ENCODE measurements at places on chromosomes 7 and 10.
A peak's percentile ranks its signal among the peaks of the same experiment; 100 is the strongest.

DNA sequence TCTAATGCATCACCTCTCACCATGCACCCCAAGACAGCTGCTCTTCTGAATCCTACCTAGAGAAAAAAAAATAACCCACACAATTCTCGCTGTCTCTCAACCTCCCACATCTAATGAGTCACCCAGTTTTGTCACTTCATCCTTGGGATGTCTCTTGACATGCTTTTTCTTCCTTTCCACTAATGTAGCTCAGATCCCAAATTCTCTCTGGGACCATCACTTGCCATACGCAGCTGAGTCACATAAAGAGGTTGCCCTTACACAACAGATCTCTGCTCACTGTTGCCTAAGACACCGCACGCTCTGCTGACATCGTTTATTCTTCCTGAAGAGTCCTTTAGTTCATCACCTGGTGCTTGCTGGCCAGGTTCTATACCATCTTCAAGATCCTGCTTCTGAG lies 606.0 kb upstream of the GALNT17 start:
- DNase-seq: no peak

GRCh38 chr7:108358553-108358952 lies 97.7 kb downstream of the NRCAM start:
- peak; percentile 90 for DNase-seq

- DNase-seq: no peak
These were observed 8.2 kb upstream of the CXCL12 start for GRCh38 chr10:44393051-44393630.

DNA sequence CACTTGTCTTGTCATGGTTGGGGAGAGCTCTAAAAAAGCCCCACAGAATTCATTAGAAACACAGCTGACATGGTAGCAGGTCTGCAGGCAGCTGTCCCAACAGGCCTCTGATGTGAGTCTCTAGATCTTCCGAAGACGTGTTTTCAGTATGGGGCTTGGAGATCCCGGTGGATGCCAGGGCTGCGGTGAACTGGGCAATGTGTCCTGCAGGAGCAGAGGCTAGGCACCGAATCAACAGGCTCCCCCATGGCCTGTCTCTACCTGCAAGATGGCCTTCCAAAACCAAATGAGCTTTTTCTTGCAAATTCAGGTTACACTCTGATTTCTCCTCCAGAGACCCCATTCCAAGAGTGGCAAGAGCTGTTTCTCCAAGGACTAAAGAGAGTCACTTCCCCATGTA lies 2.9 kb downstream of the CPXM2 start:
- DNase-seq: no peak

DNA sequence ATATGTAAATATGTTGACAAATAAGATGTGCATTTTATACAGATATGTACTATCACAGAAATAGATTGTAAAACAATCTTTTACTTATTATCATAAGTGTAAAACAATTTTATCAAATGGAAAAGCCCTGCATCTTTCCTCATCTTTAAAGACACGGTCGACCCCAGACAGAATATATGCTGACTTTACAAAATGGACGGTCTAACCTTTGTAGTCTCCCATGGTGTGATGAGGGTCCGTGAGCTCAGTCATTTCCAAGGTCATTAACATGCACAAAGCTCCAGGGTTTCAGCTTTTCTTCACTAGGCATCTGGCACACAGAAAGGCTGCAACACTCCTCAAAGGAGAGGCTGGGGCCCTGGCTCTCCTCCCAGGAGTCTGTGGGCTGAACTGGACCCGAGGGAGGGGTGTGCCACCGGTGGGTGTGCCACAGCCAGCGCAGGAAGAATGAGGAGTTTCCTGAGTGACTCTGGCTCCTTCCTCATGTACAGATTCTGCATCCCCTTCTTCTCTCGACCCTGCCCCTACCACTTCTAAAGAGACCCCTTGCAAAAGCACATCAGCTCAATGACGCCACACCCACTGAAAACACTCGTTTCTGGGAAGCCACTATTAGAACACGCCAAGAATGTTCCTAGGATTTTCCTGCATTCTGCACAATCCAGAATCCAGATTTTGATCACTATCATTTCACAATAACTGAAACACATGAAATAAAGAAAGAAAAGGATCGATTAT lies 26.2 kb upstream of the ABLIM1 start:
- DNase-seq: no peak

DNA sequence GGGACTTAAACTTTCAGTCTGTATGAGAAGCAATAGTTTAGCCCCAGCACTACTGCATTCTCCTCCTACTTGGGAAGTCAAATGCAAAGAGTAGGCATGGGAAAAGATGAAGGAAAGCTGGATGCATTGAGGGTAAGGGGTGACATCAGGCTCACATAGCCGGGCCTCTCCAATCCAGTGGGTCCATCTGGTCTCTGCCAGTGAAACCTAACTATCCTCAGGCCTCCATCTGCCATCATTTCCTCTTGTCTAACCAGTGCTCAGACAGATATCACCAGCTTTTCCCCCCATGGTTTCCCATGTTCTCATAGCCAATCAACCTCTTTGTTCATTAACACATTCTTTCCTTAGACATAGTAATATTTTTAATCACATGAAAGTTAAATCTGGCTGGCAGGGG lies 118.3 kb downstream of the DGKI start:
- no peak for DNase-seq

GRCh38 chr7:38506004-38506403 lies 125.2 kb downstream of the AMPH start:
- DNase-seq: no peak

DNA sequence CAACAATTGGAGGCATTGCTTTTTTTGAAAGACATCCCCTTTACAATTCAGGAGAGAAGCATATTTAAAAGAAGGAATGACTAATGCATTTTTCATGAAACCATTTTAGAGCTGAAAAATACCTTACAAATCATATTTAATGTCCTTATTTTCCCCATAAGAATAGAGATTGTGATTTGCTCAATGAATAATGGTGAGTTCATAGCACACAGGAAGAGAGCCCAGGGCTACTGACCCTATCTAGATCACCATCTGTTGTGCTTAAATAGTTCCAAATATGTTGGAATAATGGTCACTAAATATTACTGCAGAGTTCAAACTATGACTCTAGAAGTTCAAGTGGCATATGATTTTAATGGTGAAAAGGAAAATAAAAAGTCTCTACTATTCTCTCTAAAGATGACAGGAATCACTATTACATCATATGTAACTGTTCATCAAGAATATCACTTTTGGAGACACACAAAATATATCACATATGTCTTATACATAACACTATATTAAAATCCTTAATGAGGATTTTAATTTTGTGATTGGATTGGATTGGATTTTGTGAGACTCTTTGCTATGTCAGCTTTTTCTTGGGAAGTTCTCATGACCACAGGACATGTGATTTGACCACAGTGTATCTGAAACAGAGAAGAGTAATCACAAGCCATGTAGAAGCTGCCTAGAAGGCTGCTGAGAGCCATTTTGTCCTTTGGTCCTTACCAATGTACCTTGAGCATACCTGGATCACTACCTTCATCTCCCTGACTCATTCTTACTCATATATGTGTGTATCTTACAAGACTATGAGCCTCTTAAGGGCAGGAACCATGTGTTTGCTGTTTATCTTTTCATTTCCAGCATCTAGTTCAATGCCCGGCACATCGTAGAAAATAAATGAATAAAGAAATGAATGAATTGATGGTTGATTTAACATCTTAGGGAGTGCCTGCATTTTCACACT lies 26.4 kb downstream of the SLC16A9 start:
- DNase-seq: no peak

- no peak for DNase-seq
These were observed 96.8 kb downstream of the PPP1R3C start for GRCh38 chr10:91536111-91536510.

GRCh38 chr7:150514748-150515222 lies at the start of gene GIMAP7:
Gene GIMAP7, plus strand, starts transcription at chr7:150514872. Its CDS starts 5,103 bp downstream, at chr7:150519975.
- DNase-seq: no peak

DNA sequence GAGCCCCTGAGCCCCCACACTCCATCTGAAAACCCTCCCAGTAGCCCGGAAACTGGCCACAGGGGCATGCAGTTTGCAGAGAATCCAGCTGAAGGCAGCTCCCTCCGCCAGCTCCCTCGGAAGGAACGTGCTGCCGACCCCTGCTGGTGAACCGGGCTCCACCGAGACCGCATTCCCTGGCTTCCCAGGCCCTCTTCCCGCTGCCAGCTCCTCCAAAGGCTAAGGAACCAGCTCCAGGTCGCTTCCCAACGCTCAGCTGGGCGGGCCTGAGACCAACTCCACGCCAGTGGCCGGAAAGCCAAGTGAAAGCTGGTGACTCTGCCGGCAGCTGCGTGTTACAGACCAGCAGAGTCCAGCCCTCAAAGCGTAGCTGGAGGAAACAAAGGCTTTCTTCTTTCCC lies 35.8 kb downstream of the GPER1 start:
- DNase-seq: no peak

DNA sequence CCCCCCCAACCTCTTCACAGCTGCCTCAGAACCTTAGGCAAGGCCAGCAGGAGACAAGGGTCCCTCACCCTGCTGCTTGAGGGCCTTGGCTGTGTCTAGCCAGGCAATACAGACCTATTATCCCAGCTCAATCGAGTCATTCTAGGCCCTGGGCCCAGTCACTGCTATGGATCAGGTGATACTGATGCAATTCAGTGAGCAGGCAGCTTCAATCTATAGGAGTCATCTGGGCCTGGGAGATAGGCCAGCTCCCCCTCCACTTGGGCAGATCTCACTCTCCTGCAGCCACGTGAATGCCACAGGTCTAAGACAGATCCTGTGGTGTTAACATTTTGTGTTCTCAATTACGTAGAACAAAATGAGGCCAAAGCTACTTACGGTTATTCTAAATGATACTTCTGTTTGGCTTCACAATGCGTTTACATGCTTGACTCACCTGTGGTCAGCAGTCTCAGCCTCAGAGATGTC lies 68.0 kb upstream of the LRRC4 start:
- no peak for DNase-seq

DNA sequence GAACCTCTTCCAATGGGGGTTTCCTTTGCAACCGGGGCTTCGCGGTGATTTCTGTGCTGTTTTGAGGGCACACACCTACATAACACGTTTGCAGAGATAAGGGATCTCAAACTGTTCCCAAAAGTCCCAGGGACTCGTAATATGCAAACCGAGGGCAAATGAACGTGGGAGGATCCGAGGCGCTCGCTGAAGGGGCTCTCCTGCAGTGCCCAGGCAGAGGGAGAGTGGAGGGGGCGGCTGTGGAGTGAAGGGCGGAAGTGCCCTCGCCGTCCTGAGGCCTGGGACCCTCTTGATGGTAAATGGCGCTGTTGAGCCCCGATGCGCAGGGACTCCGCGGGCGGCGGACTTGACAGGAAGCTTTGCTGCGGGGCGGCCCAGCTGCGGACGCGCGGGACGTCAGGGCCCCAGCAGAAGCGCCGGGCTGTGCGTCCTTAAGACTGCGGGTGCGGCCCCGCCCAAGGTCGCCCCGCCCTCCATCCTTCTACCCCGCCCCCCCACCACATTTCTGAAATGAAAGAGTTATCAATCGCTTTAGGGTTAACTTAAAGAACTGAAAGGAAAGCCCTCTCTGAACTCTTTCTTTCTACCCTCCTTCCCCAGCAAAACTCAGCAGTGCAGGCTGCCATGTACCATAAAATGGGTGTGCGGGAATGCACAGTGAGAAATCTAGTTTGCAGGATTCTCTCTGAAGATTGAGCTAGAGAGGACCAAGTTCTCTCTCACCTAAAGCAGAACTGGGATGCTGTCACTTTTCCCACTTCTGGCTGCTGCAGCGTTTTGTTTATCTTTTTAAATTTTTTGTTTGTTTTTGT lies 151.8 kb upstream of the YAE1 start:
- no peak for DNase-seq

DNA sequence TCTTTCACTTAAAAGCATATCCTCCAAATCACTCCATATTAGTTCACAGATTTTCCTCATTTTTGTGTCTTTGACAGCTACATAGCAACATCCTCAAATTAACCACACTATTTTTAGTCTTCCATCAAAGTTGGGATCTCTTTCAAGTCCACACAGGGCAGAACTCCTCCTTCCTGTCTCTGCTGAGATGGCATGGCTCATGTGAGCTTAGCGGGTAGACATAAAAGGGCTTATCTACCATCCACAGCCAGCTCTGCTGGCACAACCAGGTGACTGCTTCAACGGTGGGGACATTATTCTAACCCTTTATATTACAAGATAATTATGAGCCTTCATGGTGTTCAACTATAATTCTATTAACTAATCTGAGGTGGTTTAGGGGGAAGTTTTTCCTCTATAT lies 35.5 kb downstream of the ICA1 start:
- DNase-seq: no peak

- DNase-seq: no peak
These were observed 273.3 kb upstream of the LRGUK start for GRCh38 chr7:133853706-133854276.

GRCh38 chr10:119341459-119342301 lies 134.3 kb downstream of the GRK5 start:
- DNase-seq: no peak

GRCh38 chr7:73974101-73974947 lies 53.6 kb upstream of the ELN start:
- no peak for DNase-seq

DNA sequence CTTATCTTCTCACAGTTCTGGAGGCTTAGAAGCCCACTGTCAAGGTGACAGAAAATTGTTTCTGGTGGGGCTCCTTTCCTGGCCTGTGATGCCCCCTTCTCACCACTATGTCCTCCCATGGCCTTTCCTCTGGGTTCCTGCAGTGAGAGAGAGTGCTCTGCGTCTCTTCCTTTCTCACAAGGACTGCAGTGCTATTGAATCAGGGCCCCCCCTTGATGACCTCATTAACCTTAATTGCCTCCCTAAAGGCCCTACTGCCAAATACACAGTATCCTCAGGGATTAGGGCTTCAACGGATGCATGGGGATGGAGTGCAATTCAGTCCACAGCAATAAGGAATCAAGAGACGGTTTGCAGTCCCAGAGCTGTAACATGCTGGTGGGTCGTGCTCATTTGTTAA lies 82.0 kb upstream of the GRB10 start:
- no peak for DNase-seq

- no peak for DNase-seq
These were observed 71.6 kb upstream of the CTTNBP2 start for GRCh38 chr7:117944886-117945285.

- DNase-seq: no peak
These were observed 17.2 kb upstream of the AGR2 start for GRCh38 chr7:16822029-16822428.

DNA sequence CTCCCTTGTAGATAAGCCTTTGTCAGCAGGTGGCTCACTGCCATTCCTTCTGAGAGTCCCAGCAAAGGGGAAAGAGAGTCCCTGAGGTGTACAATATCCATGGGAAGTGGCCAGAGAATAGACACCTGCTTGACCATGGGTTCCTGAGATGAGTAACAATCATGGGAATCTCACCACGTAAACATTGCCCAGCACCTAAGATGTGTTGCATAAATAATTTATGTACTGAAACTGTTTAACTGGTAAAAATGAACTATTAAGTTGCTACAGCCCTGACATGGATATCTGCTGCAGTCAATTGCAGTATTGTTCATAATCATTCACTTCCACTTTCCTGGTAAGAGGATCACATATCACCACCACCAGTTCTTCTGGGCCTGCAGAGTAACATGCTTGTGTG lies 123.8 kb upstream of the INHBA start:
- no peak for DNase-seq

Measured in NCI-H187 treated with DMSO at 0.1 percent for 48 hours (cell line).